ENCODE measurements at places on chromosomes 3 and 15. TPM values are rescaled to one million over a fixed set of nuclear protein-coding genes. Genes with fewer than 3 reads are reported as not detected.

DNA sequence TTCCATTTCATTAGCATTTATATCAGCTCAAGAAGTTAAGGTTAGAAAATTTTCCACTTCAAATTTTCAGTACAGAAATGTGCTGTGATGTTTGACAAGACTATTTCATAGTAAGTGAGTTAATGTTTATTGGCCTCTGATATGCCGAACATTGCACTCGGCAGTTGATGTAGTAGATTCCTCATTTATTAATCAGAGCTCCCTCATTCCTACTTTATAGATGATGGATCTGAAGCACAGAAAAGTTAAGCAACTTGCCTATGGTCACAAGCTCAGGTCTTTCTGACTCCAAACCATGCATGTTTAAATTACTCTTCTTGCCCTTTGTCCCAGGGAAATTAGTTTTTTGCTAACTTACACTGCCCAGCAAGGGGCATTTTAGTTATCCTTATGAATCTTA, 92.0 kb downstream of the ATG7 start:
- DNase-seq, result no peak

The PCBP4 gene
- 37.1 TPM for total RNA-seq

GRCh38 chr3:58249358-58250092, 11.9 kb downstream of the ABHD6 start:
- DNase-seq, result no peak

The ARL14 gene
- not detected for total RNA-seq

Measured in upper lobe of right lung (tissue), 1 donor.